ENCODE measurements at places on chromosomes 4 and X.

DNA sequence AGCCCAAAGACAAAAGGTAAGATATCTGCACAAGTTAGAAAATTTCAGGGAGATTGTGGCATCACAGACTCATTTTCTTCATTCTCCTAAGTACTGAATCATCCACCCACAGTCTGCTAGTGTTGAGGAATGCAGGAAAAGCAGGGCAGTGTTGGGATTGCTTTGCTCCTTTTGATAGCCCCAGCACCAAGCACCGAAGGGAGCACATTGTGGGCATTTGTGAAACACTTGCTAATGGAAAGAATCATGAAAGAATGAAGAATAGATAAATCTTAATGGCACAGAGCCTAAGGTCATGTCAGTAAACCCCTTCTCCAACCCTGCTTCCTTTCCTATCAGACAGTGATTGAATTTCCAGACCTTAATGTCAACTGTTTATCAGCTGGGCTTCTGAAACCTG, 103.1 kb upstream of the GPRIN3 start:
- no peak for DNase-seq

DNA sequence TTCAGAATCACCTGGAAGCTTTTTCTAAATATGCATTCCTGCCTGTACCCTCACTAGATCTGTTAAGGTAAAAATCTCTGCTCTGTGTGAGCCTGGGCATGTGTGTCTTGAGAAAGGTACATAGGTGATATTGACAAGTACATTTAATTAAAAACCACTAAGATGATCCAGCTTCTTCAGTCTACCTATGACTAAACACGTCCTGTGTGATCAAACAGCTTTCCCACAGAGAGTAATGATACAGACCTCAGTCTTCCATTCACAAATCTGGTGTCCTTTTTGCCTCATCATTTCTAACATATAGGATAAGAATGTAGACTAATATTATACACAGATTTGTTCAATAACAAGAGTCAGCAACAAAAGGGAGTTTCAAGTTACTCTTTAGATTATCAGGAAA, 42.6 kb downstream of the GALNT7 start:
- DNase-seq = no peak

DNA sequence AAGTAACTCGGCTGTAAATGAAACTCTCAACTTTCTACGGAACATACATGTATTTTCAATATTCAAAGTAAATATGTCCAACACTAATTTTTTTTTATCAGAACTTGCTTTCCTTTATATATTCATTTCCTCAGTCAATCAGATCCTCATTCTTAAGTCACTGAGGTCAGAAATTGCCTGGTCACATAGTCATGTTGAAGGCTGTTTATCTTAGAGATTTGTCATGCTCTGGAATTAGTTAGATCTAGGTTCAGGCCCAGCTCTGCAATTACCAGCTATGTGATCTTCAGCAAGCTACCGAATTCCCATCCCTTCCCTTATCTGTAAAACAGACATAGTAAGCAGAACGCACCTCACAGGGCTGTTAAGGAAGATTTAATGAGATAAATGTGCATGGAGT, 228.8 kb downstream of the SPCS3 start:
- no peak for DNase-seq

DNA sequence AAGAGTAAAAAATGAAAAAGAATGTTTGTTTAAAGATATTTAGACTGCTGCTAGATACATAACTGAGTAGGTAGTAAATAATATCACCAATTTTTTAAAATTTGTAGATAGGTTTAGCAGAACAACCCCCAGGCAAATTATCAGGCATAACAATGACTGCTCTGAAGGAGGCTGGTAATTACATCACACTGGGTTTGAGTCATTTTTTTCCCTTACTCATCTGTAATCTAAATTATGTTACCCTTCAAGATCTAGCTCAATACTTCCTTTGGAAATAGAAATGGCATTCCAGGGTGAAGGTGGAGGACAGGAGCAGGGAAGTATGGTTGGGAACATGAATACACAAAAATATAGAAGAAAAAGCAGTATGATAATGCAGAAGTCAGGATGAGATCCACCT, 431.6 kb upstream of the MAOA start:
- no peak for DNase-seq

DNA sequence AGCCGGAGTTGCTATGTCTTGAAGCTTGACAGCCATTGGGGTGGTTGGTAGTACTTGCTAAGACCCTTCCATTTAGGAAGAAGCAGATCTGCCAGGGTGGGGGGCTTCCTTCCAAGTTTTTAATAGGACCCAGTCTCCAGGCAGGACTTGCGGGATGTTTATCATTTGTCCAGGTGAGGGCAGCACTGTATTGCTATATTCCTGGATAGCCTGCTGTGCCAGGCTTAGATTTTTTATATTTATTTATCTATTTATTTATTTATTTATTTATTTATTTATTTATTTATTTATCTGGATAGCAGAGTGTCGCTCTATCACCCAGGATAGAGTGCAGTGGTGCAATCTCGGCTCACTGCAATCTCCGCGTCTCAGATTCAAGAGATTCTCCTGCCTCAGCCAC, 87.4 kb upstream of the CT45A1 start:
- no peak for DNase-seq

GRCh38 chr4:67624939-67625338, 66.4 kb downstream of the STAP1 start:
- DNase-seq = no peak

DNA sequence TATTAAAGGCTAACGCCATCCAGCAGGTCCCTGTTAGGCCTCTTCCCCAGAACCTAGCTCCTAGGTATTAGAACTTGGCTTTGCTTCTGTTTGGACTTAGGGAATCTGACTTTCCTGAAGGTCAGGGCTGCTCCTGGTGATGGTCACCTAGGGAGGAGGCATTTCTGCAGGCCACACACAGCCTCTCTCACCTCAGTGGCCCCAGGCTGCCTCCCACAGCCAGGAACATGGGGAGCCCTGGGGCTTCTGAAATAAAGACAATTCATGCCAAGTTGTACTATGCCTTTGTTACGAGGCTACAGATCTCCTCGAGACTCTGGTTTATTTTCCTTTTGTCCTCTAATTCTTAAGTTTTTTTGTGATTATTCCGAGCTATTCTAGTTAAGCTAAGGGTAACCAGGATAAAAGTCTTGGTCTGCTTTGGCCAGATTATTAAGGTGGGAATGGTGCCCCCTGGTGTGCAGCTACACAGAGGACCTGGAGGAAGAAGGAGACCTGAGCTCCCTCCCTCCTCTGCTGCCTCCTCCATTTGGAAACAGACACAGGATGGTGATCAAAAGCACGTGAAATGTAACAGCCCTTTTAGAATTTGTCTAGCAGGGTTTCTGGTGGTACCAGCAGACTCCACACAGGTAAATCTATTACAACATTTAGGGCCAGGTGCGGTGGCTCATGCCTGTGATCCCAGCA, 131.0 kb downstream of the DCLK2 start:
- no peak for DNase-seq

DNA sequence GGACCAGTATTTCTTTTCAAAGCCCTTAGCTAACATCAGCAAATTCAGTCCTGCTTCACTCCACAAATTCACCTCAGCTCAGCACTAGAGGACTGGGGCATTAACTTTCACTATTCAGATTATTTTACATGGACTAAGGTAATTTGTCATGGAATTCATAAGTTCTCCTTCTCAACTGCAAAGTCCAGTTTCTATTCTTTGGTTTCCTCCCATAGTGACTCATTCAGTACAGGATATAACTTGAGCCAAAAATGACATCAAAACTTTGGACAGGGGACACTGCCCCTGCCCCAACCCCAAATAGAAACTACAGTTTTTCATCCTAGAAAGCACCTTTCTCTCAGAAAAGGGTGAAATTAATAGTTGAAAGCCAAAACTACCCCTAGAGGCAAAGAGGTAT, 52.7 kb downstream of the COX7B2 start:
- no peak for DNase-seq

DNA sequence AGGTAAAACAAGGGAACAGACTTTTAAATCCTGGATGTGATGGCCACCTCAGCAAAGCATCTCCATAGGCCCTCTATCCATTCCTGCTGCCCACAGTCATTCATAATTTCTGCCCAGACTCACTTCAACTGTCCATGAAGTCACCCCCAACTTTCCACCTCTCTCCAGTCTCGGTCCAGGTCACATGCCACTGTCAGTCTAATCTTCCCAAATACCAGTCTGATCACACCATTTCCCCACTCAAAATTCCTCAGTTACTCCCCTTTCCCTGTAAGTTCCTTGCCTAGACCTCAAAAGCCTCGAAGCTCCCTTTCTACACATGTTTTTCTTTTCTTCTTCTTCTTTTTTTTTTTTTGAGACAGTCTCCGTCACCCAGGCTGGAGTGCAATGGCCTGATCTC, 51.2 kb upstream of the HOPX start:
- DNase-seq = no peak

GRCh38 chrX:1601051-1601767, 9.8 kb downstream of the AKAP17A start:
- no peak for DNase-seq

DNA sequence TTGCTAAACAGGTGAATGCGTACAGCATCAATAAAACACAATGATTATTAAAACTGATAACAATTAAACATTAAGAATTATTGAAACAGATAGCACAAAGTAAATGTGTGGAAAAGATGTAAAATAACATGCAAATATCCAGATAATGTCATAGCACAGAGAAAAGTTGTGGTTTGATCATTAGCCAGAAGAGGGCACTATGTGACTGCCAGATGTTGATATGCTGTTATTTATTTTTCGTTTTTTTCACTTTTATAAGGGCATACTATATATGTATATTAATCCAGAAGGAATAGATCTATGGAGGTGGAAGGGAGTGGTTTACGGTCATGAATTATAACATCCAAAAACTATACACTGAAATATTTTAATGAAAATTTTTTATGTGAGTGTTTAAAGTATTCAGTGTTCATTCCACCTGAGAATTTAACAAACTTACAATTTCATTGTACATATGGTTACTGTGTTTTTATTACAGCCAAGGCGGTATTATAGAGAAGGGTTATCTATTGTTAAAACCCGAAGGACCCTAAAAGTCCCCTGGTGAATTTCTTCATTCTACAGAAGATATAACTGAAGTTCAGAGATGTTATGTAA, 211.9 kb upstream of the UGT8 start:
- no peak for DNase-seq

GRCh38 chr4:2767705-2768074, 11.6 kb upstream of the TNIP2 start:
- no peak for DNase-seq

GRCh38 chr4:24650849-24651640, 66.7 kb upstream of the DHX15 start:
- no peak for DNase-seq

DNA sequence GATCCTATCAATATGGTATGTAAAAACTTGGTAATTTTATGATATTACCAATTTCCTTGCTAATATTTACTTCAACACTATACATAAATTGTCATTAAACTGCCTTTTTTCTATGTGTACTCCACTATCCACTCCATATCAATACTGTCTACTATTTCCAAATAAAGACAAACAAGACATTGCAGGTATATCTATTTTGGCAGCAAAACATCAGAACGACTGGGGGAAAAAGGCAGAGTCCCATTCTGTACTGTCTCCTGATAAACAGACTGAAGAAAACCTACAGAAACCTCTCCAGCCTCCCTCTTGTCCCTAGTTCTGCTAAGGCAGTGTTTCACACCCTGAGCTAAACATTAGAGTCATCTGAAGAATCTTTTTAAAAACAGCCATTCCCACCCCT, 96.6 kb downstream of the ATRX start:
- no peak for DNase-seq

GRCh38 chr4:174528226-174528625, 5.9 kb upstream of the HPGD start:
- DNase-seq = no peak

DNA sequence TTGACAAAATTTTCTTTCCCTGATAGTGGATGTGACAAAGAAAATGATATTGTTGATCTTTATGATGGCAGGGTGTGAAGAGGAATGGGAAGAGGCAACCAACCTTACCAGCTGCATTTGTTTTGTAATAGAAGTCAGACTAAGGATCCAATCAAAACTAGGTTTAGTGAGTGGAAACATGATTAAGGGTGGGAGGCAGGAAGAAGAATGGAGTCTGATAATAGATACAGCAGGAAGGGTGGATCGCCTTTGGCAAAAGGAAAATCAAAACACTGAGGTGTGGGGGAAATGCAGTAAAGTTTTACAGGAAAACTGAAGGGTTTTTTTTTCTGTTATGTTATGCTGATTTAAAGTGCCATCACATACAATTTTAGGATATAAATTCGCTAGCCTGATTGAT, 3.4 kb downstream of the CLIC2 start:
- no peak for DNase-seq

DNA sequence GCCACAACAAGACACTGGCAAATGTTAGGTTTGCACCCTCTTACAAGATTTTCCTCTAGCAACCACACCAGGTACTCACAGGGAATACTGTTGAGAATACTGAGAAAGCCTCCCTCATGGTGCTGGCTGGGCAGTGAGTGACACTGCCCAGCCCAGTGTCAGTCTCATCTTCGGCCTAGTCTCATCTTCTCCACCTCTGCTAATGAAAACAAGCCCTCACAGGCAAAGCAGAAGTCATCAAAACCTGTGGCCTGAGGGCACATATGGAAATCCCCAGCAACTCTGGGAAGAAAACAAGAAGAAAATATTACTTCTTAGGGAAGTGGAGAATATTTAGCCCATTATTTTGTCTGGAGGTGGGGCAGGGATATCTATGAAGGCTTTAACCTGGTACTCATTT, 7.9 kb upstream of the ADAM29 start:
- no peak for DNase-seq

DNA sequence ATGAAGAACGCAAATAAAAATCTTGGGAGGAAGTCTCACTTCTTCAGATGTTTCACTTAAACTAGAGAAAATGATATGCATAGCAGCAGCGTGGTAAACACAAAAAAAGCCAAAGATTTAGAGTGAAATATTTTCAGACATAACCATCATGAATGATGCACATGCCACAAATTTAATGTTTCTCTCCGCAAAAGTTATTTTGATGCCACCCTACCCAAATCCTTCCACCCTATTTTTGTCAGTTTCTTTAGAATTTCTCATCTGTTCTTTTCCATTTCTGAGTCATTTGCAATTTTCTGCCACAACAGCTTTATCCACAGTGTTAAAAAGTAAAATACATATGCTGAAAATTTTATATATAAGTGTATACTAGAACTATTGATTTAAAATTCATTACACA, 1663.7 kb upstream of the ADGRL3 start:
- no peak for DNase-seq

- no peak for DNase-seq
These were observed 16.3 kb downstream of the RNF128 start for GRCh38 chrX:106742805-106743204.

GRCh38 chr4:169510617-169511016, 101.8 kb downstream of the NEK1 start:
- no peak for DNase-seq

- DNase-seq = no peak
These were observed 283.5 kb downstream of the C4orf33 start for GRCh38 chr4:129379429-129379828.

DNA sequence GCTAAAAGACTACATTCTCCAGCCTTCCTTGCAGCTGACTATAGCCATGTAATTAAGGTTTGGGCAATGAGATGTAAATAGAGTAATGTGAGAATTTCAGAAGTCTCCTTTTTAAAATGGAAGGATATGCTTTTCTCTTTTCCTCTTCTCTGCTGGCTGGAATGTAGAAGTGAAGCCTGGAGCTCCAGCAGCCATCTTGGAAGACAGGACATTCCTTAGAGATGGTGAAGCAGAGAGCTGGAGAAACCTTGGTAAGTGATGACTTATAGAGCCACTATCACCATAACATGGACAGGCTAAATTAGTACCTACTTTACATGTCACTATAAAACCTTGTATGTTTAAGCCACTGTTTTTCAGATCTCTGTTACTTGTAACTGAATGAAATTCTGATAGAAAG, 48.0 kb downstream of the RASL11B start:
- no peak for DNase-seq

- DNase-seq = no peak
These were observed 168.7 kb upstream of the PPP1R2C start for GRCh38 chrX:42946544-42947194.

All from stimulated activated CD4-positive, alpha-beta T cell treated with anti-CD3 and anti-CD28 coated beads, TNF-alpha, amount 100 ng/mL, for 1 hour (primary cell).